ENCODE measurements at places on chromosomes 4 and X. TPM values are rescaled to one million over a fixed set of nuclear protein-coding genes. Genes with fewer than 3 reads are reported as not detected.

DNA sequence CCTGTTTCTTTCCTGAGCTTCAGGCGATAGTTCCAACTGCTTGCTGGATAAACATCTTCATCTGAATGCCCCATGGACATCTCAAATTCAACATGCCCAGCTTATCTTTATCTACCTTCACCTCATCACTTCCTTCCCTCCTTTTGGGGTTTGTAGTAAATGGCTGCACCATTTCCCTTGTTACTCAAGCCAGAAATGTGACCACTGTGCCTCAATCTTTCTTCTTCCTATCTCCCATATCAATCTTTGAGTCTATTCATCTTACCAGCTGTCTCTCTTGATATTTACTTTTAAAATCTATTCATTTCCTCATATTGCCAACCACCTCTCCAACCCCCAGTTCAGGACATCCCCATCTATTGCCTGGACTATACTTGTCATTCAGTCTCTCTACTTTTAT is 155.4 kb downstream of the PPA2 start:
- DNase-seq, result no peak

The ERAS gene
- 0.27 TPM for total RNA-seq

GRCh38 chrX:105116486-105116885 is 104.0 kb downstream of the TEX13A start:
- DNase-seq, result no peak

- no peak for DNase-seq
Measured at GRCh38 chrX:2495595-2495994, 5.2 kb downstream of the DHRSX start.

DNA sequence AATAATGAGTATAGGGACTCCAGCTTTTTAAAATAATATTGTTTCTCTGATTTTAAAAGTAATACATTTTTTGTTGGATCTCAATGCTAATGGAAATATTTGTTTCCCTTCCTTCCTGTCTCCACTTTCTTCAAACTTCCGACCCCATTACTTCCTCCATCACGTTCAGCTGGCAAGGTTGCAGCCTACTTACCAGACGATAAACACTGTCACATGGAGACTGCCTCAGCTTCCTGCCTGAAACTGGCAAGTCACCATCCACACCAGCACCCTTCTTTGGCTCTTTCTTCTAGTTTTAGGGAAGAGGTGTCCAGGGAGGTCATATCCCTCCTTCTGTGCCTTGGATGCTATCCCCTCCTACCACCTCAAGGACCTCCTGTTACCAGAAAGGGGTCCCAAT is 3.4 kb upstream of the INTU start:
- no peak for DNase-seq

DNA sequence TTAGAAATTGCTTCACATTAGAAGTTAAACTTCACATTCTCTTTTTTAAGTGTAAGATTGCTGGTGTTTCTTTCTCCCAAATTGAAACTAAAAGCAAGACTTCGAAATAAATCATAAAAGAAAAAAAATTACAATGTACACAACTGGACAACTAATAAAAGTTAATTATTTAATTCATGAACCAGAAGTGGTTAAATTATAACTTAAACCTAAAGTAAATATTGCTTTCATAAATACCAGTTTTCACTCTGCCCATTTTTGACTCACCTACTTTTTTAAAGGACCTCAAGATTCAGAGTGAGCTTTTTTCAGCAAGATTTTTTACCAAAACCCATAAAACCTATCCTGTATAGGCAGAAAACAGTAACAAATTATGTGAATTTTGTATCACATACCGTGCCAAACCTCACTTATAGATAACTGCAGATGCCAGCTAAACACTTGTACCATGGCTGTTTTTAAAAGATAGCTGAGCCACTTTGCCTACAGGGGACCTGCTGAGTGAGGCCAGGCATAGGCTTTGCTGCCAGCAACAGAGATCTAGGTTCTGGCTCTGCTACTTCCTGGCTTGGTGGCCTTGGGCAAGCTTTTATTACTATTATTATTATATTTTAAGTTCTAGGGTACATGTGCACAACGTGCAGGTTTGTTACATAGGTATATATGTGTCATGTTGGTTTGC is 259.8 kb downstream of the NR3C2 start:
- no peak for DNase-seq

- no peak for DNase-seq
Measured at GRCh38 chrX:254630-255215, 26.5 kb upstream of the PLCXD1 start.

DNA sequence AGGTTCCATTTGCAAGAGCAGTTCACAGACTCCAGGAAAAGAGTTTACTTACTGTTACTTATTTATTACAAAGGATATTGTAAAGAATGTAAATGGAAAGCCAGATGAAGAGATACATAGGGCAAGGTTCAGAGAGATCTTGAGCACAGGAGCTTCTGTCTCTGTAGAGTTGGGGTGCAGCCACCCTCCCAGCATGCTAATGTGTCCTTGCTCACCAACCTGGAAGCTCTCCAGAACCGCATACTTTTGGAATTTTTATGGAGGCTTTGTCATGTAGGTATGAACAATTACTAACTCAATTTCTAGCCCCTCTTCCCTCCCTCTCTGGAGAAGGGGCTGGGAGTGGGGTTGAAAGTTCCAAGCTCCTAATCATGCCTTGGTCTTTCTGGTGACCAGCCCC is 857.2 kb downstream of the RPA4 start:
- no peak for DNase-seq
